Activated CD4-positive, CD25-positive, alpha-beta regulatory T cell treated with anti-CD3 and anti-CD28 coated beads, Interleukin-2, amount 50 U/mL, for 72 hours (primary cell): ENCODE measurements at places on chromosomes 5 and 9.

DNA sequence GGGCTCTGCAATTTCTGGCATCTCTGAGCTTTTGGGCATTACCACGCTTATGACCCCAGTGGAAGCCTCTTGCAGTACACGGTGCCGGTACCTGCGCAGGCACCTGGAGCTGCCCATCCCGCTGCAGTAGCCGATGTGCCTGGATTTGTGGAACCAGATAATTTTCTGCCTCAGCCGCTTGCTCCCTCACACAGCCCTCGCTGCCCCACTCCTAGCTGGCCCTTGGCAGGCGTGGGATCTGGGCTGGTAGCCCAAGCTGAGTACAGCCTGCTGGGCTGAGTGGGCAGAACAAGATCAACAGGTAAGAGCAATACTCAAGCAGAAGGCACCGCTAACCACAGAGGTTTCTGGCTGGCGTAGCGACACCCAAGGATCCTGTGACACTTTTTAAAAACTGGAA lies 1808.8 kb upstream of the ACO1 start:
- DNase-seq: no peak

- no peak for DNase-seq
Measured at GRCh38 chr5:110055302-110055701, 365.6 kb downstream of the MAN2A1 start.

GRCh38 chr5:96875791-96876291 lies 459 bp upstream of the ERAP2 start:
- DNase-seq: no peak

GRCh38 chr9:21316032-21316842 lies 11.1 kb upstream of the IFNA5 start:
- DNase-seq: no peak

DNA sequence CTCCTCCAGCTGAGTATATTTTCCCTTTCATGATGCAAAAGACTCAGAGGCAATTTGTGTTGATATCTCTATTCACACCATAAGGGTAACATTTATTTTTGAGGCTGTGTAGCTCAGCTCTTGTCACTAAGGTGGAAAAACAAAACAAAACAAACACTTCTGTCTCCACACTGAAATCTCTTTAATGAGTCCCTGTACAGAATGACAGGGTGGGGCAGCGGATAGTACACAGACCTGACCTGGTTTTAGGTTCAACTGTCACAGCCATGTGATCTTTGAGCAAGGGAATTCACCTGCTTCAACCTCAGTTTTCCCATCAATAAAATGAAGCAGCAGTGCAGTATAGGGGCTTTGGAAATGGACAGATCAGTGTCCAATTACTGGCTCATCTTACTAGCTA lies 29.3 kb downstream of the TLR4 start:
- no peak for DNase-seq

GRCh38 chr9:34991607-34992375 lies 2.2 kb downstream of the DNAJB5 start:
- DNase-seq: no peak

GRCh38 chr9:137881591-137882505 lies 4.3 kb downstream of the CACNA1B start:
- DNase-seq: no peak
